HuH-7 (cell line): ENCODE measurements at places on chromosomes 12 and 14.

GRCh38 chr12:12562016-12562483 lies 613 bp downstream of the DUSP16 start:
- no peak for DNase-seq

GRCh38 chr12:61355105-61355504 lies 905.1 kb upstream of the USP15 start:
- DNase-seq, result no peak

DNA sequence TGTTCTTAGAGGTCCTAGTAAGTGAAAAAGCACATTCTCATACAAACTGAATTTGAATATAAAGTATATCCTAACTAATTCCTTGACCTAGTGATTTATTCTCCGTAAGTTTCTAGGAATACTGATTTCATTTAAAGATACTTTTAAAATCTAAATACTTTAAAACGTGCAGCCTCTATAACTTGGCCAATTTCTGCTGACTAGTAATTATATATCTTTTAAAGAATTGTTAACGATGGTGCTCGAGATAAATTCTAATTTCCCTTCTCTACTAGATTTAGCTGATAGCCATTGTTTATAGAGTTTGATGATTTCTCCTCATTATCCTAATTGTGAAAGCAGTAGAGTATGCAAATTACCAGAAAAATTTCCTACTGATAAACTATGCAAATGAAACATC lies 257.9 kb downstream of the ADAMTS20 start:
- no peak for DNase-seq

- DNase-seq, result no peak
Measured at GRCh38 chr12:97760601-97761000, 298.0 kb downstream of the RMST start.

GRCh38 chr14:105867961-105868599 lies 341.7 kb downstream of the TMEM121 start:
- no peak for DNase-seq

GRCh38 chr12:68490476-68490875 lies 120.2 kb upstream of the RAP1B start:
- DNase-seq, result no peak

DNA sequence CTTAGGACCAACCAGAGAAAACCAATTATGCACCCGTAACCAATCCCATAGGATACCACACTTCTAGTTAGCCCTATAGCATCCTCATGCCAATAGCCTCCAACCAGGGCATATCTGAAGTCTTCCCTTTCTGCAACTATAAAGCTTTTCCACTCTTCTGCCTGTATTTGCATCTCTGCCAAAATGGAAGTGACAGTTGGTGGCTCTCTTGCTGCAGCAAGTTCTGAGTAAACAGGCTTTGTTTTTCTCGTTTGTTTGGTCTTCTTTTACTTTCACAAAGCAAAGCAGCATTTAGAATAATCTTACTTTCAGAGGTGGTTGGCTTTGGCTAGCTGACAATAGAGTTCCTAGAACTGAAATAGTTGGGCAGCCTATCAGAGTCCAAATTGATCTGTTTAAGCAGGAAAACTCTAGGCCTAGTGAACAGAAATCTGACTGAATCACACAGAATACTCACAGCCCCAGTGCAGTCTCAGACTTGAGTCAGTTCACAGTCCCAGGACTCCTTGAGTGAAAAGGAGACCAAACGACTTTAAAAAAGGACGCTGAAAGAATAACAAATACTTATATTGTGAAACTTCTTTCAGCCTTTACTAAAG lies 1029.7 kb upstream of the LRFN5 start:
- DNase-seq, result no peak

- no peak for DNase-seq
Measured at GRCh38 chr12:64099397-64099796, 122.7 kb downstream of the KICS2 start.

DNA sequence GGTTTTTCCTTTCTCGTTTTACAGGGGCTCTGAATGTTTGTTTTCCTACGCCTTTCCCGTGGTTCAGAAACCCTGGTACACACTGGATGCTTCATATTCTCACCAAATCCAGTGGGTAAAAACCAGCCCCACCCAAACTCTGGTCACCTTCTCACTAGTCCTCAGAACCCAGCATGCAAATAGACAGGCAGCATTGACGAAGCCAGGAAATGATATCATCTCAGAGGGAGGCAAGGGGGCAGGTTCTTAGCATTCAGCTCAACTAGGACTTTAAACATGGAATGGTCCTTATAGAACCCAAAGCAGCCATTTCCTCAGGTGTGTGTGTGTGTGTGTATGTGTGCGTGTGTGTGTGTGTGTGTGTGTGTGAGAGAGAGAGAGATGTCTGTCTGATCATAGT lies 142.0 kb downstream of the KCNK10 start:
- no peak for DNase-seq
